ENCODE measurements at places on chromosomes 3 and 15.
A peak's percentile ranks its signal among the peaks of the same experiment; 100 is the strongest.

DNA sequence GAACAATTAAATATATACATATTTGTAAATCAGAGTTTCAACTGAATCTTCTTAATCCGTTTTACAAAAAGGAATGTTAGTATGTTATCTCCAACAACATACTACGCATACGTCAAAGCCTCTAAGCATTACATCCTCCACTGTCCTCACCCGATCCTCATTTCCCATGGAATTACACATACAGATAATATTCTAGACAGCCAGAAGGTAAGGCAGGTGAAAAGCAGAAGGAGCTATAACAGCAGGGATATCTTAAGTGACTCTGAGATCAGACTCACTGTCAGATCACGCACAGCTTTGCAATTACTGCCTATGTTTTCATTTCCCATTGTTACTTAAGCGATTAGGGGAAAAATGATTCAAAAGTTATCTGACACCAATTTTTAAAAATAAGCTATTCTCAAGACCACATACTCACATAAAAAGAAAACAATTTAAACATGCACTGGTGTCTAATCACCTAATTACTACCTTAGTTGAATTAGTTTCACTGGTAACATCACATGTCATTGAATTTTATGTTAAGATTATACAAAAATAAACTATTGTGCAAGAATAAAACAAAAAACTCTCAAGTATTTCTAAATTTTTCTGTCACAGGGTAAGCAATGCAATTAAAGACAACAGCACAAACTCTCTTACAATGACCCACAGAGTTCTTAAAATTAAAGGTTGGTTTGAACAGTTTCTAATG, 92.8 kb downstream of the TBL1XR1 start:
- DNase-seq = no peak

GRCh38 chr3:88031642-88032077, 27.1 kb downstream of the CGGBP1 start:
- DNase-seq = peak; percentile 42

GRCh38 chr3:73449774-73450173, 175.0 kb downstream of the PDZRN3 start:
- DNase-seq = no peak

DNA sequence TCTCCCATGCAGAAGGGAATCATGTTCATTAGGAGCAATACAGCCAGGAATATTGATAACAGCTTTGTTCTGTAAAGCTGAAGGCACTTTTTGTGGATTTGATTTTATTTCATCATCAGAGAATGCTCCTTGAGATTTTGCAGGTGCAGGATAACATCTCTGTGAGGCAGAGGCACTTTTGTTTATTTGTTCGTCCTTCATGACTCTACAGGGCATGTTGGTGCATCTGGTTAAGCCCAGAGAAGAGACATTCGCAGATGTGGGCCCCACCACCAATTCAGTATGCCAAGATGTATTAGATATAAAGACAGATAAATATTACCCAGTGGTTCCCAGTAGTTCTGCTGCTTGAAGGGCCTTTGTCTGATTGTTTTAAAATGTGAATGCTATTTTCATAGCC, 368.1 kb upstream of the SEMA6D start:
- no peak for DNase-seq

DNA sequence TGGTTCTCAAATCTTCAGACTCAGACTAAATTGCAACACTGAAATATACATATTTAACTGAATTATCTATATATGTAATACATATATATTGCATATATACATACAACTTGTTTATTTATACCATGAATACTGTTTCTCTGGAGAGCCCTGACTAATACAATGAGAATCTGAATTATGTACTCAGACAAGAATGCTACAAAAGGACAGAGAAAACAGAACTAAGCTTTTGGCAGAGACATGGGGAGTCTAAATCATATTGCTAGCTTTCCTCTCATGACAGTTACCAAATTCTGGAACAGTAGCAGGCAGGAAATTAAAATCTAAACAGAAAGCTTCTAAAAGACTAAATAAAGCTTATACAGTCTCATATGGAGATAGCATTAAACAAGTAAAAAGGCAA, 142.4 kb upstream of the KCNMB2 start:
- no peak for DNase-seq

- DNase-seq = no peak
Observed at GRCh38 chr3:155676252-155676981, 68.5 kb downstream of the PLCH1 start.

DNA sequence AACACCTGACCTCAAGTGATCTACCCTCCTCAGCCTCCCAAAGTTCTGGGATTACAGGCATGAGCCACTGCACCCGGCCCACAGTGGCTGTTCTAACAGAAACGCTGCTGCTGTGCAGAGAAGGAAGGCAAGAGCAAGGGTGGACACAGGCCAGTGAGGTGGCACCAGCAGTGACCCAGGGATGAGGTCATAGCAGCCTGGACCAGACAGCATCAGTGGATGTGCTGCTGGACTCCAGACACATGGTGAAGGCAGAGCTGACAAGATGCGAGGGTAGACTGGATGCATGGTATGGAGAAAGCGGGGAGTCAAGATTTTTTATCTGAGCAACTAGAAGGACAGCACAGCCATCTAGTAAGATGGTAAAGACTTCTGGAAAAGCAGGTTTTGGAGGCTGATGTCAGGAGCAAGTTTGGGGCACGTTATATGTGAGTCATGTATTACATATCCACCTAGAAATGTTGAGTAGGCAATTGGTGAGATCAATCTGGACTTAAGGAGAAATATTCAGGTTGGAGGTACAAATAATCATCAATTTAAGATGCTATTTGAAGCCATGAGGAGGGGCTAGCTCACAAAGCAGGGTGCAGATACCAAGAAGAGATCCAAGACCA, 22.1 kb upstream of the TJP1 start:
- DNase-seq = no peak

GRCh38 chr15:39939487-39940452, 5.9 kb downstream of the EIF2AK4 start:
- no peak for DNase-seq

DNA sequence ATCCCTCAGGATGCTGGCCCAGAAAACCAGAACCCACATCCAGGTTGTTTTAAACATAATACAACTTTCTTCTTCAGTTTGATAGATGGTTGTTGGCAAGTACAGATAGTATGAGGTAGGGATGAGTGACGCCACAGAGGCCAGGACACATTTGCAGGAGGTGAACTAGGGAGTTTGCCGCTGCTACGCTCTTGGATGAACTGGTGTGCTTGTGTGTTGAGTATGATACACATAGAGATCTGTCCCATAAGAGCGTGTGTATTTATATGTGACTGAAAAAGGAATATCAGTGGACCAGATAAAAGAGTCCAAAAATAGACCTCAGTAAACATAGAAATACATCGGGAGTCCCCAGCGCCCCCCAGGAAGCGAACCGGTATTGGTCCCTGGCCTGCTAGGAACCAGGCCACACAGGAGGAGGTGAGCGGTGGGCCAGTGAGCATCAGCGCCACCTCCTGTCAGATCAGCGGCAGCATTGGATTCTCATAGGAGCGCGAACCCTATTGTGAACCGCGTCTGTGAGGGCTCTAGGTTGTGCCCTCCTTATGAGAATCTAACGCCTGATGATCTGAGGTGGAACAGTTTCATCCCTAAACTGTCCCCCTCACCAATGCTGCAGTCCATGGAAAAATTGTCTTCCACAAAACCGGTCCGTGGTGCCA, 98.1 kb downstream of the LRRK1 start:
- no peak for DNase-seq

DNA sequence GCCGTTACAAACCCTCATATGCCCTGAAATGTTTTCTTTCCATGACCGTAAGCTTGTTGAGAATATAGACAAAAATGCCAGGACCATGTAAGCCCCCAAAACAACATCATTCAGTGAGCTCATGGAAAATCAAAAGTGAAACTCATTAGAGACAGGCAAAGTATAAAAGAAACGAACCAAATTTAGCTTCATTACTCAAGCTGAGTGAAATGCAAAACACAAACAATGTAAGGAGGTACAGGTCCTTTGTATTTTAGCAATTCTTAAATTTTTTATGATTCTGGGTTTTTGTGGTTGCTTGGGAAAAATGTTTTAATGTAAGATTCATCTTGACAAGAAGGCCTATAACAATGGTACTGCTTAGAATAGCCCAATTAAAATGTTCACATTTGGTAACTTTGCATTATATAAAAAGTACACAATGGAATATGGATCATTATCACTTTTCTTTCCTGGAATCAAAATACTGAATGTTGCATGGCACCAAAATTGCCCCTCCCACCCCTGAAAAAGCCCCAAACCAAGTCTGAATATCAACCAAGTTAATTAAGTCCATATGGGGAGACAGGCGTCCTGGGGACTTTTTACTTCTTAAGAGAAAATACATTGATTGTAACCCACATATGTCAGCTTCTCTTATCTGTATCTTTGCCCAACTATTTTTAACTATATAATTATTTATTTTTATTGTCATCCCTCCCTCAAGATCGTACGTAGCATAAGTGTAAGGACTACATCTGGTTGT, 247.7 kb upstream of the CDIN1 start:
- no peak for DNase-seq

DNA sequence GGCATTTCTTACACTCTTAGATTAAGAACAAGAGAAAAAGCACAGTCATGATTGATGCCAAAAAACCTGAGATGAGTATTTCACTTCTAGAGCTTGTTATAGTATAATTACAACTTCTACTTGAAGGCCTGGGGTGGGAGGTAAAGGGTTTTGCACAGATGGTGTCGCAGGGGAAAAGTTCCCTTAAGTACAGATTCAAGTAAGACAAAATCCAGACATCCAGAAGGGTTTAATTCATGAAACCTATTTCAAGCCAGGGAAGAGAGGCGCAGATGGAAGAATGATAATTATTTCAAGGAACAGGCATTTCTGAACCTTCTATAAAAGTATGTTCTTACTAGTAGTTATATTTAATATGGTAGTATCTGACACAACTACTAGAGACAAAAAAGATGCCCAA, 70.6 kb downstream of the TM4SF4 start:
- DNase-seq = no peak

DNA sequence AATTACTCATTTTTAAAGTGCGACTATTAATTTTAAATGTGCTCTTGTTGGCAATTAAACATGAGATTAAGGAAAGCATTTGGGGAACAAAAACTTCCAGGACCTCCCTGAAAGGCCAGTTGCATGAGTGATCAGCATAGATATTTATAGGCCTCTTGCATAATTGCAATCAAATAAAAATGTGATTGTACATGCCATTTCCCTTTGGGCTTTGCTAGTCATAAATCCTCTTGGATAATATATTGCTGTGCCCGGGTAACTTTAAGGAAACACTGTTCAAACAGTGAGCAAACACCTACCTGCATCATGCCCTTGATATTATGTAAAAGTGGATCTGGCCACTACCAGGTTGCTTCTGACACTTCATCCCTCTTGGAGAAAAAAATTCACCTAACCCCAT, 239.1 kb downstream of the MCTP2 start:
- DNase-seq = no peak

GRCh38 chr3:73225991-73226390, 164.5 kb downstream of the EBLN2 start:
- no peak for DNase-seq

- no peak for DNase-seq
Observed at GRCh38 chr3:138740072-138740471, 94.7 kb downstream of the PIK3CB start.

- no peak for DNase-seq
Observed at GRCh38 chr15:86493884-86494283, 414.2 kb downstream of the AGBL1 start.

GRCh38 chr3:45773714-45774449, 22.5 kb downstream of the SLC6A20 start:
- DNase-seq = no peak

- DNase-seq = no peak
Observed at GRCh38 chr3:123271466-123272159, 69.9 kb downstream of the SEC22A start.

- DNase-seq = no peak
Observed at GRCh38 chr3:169454060-169454317, 209.5 kb downstream of the MECOM start.

GRCh38 chr3:130490241-130490640, 26.7 kb upstream of the COL6A6 start:
- no peak for DNase-seq

GRCh38 chr3:4207672-4208071, 95.5 kb upstream of the SETMAR start:
- DNase-seq = no peak

- no peak for DNase-seq
Observed at GRCh38 chr3:170644711-170645110, 58.8 kb upstream of the SLC7A14 start.

DNA sequence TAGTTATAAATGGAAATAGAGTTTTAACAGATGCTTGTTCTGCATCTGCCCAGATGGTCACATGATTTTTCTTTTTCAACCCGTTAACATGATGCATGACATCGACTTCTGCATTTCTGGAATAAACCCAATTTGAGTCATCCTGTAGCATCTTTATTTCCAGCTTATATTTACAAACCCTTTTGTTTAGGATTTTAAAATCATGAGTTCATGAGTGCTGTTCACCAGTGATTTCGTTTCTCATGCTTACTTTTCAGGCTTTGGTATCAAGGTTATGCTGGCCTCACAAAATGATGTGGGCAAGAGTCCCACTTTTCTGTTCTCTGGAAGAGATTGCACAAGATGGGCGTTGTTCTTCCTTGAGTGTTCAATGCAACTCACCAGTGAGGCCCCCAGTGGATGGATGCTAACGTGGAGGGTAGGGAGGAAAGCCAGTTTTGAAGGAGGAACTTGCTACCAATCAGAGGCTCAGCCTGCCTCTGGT, 5.2 kb downstream of the HRH1 start:
- no peak for DNase-seq

GRCh38 chr3:193805448-193805847, 212.4 kb downstream of the OPA1 start:
- no peak for DNase-seq

DNA sequence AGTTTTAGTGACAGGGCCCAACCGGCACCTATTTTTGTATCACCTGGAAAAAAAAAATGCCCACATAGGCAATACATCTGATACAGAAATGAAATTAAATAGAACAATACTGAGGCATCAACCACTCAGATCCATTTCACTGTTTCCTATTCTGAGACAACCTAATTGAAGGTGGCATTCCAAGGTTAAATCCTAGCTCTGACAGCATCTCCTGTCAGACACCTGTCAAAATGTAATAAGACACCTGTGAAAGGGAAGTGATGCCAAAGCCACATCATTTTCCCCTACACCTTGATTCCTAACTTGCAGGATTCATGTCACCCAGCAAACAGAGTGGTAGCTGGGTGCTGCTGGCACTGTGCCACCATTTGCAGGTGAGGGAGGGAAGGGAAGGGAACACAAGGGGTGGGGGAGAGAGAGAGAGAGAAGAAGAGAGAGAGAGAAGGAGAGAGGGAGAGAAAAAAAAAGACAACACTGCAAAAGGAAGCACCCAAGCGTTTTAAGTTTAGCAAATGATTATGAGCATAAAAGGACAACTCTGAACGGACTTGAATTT, 1044.6 kb upstream of the CFAP20DC start:
- no peak for DNase-seq

GRCh38 chr3:174884776-174885568, 25.8 kb downstream of the NAALADL2 start:
- no peak for DNase-seq

GRCh38 chr15:80414546-80415357, 10.6 kb downstream of the ARNT2 start:
- DNase-seq = no peak

All from germinal center (tissue), 1 donor.